ENCODE measurements at places on chromosomes 7 and 10. TPM values are rescaled to one million over a fixed set of nuclear protein-coding genes. Genes with fewer than 3 reads are reported as not detected.

DNA sequence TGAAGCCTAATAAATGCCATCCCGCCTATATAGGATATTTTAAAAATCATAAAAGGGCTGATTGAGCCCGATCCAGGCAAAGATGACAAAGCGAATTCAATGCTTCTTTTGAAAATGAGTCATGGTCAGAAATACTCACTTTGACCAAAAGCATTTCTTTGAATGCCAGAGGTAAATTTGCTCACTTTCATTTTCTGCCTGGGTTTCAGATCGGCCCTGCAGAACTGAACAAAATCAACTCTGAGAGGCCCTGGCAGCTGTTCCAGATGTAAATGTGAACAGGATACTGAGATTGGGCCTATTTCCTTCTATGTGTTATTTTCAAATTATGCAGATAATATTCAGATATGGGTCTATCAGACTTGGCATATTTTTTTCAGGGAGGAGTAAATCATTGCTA, 114.8 kb upstream of the ARID5B start:
- DNase-seq: no peak
- no peaks in the 10 kb centered on the region for H3K4me1 ChIP-seq
- no peaks in the 10 kb centered on the region for H3K27me3 ChIP-seq

- H3K27ac ChIP-seq: no peak overlapping the region
- no peak overlapping the region for H3K4me3 ChIP-seq
- H3K36me3 ChIP-seq: no peaks in the 10 kb centered on the region
- peaks cover 14% of the 10 kb centered on the region for H3K4me1 ChIP-seq
Measured at GRCh38 chr10:25177754-25178135, 2.9 kb downstream of the GPR158 start.

DNA sequence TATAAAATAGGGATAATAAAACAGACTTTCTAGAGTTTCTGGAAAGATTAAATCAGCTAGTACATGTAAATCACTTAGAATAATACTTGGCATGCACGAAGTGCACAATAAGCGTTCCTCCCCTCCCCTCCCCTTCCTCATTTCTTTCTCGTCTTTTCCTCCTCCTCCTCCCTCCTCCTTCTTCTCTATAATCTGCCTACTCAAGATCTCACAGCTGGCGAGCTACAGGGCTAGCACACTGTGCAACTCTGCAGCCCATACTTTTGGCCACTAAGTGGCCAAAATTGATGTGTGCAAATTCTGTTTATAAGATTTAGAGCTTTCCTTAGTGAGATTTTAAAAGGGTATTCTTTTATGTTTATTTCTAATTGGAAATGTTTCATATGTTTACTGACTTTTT, 565.3 kb downstream of the PHTF2 start:
- no peaks in the 10 kb centered on the region for H3K4me1 ChIP-seq
- DNase-seq: no peak
- no peaks in the 10 kb centered on the region for H3K36me3 ChIP-seq
- H3K27ac ChIP-seq: no peak overlapping the region
- H3K4me3 ChIP-seq: no peak overlapping the region

- H3K27me3 ChIP-seq: no peaks in the 10 kb centered on the region
- no peaks in the 10 kb centered on the region for H3K36me3 ChIP-seq
- H3K4me3 ChIP-seq: no peak overlapping the region
Measured at GRCh38 chr7:132337450-132338080, 238.7 kb downstream of the PLXNA4 start.

Gene UPK3BL1
- total RNA-seq: 12.7 TPM

Gene GIMAP6
- not detected for total RNA-seq

All from neural progenitor cell (in vitro differentiated cells).